NB4 (cell line): ENCODE measurements at places on chromosomes 7 and 10.

- DNase-seq, result peak; percentile 68
Observed at GRCh38 chr7:38321515-38321944, 48.1 kb upstream of the TARP start.

- no peak for DNase-seq
Observed at GRCh38 chr7:21902240-21902639, 43.5 kb downstream of the CDCA7L start.

- DNase-seq, result no peak
Observed at GRCh38 chr10:115093286-115093775, at the start of gene ATRNL1. ATRNL1 (plus strand) TSS chr10:115093365; CDS start chr10:115093751, 386 bp downstream.

- no peak for DNase-seq
Observed at GRCh38 chr10:69497611-69498390, 46.5 kb downstream of the TSPAN15 start.

GRCh38 chr7:139370943-139371313, 11.2 kb downstream of the LUC7L2 start:
- no peak for DNase-seq

GRCh38 chr10:72523932-72524396, 101.9 kb downstream of the MICU1 start:
- DNase-seq, result no peak

GRCh38 chr10:112429147-112429546, 17.6 kb downstream of the ZDHHC6 start:
- no peak for DNase-seq

DNA sequence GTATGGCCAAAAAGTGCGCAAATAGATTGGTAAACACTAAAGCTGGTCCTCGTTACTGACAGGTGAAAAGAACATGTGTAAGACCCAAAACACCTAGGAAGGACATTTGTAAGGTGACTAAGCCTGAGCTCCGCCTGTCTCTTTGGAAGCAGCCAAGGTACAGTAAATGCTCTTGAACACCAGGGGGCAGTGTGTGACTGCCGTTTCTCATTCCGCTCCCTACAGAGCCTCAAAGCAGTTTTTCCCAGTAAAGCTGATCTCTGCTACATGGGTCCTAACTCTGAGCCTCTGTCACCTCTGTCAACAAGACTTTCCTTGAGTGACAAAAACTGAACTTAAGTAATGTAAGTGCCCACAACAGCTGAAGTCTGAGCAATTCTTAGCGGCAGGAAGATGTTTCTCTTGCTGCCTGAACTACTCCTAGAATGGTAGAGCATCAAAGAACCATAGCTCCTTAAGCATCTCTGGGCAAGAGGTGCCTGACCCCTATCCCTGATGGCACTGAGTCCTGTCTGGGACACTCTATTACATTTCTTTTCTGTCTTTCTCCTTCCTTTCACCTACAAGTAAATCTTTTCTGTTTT, 238.0 kb upstream of the INHBA start:
- peak; percentile 83 for DNase-seq

GRCh38 chr7:51349820-51350545, 33.4 kb upstream of the COBL start:
- DNase-seq, result no peak

DNA sequence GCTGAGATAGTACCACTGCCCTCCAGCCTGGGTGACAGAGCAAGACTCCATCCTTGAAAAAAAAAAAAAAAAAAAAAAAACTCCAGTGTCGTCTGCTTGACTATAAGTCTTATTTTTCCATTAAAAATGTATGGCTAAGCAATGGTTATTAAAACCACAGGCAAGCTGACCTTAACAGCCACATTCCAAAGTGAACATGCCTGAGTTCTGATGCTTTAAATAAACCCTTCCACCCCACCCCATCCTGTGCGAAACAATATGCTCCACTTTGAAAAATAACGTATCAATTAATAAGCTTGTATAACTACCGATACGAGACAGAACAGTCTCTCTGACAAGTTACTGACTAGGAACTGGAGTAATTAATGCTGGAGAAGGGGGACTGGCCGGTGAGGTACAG, 63.7 kb downstream of the LARP4B start:
- no peak for DNase-seq

- DNase-seq, result no peak
Observed at GRCh38 chr7:105734233-105734632, 142.2 kb downstream of the ATXN7L1 start.

GRCh38 chr10:27188259-27188658, 33.1 kb downstream of the MASTL start:
- no peak for DNase-seq

- no peak for DNase-seq
Observed at GRCh38 chr7:43768201-43768886, 9.9 kb downstream of the BLVRA start.

DNA sequence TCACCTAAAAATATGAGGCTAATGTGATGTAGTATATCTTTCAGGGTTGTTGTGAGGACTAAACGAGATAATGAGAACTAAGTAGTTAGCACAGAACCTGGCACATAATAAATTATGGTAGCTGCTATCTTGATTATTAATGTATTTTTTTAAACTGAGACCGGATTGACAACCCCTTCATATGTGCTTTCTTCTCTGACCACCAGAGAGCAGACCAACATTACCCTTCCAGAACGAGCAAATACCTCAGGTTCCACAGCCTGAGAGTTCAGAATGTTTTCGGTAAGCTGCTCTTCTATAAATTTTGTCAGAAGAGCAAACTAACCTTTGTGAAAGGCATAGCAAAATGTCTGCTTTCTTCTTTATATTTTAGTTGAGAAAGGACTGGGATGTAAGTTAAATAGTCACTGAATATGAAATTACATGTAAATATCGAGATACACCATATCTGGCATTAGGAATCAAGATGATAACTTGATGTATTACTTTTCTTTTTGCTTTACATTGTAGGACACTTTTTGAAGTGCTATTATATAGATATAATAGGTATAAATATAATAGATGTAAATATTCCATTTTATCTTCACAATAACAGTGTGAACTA, 13.6 kb upstream of the BPGM start:
- peak; percentile 64 for DNase-seq

DNA sequence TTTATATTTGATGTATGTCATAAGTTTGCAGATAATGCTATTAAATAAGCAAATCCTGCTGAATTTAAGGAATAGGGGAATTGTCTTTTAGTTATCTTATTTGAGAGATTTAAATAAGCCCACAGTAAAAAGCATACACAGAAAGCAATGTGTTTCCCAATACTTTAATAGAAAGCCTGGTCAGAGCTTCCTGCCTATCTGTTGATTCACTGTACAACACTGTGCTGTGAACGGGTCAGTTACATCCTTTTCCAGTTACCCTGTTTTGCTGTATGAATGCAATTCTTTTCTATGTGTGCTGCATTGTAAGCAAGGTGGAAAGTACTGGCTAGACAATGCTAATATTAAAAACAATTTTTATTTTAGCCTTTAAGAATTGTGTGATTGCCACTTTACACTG, 81.2 kb downstream of the ANKRD7 start:
- peak; percentile 92 for DNase-seq

GRCh38 chr10:49700997-49701396, 21.5 kb downstream of the C10orf53 start:
- DNase-seq, result peak; percentile 18

- no peak for DNase-seq
Observed at GRCh38 chr7:138691178-138691577, 10.0 kb downstream of the SVOPL start.

- no peak for DNase-seq
Observed at GRCh38 chr10:48439031-48439430, 132.6 kb downstream of the MAPK8 start.

DNA sequence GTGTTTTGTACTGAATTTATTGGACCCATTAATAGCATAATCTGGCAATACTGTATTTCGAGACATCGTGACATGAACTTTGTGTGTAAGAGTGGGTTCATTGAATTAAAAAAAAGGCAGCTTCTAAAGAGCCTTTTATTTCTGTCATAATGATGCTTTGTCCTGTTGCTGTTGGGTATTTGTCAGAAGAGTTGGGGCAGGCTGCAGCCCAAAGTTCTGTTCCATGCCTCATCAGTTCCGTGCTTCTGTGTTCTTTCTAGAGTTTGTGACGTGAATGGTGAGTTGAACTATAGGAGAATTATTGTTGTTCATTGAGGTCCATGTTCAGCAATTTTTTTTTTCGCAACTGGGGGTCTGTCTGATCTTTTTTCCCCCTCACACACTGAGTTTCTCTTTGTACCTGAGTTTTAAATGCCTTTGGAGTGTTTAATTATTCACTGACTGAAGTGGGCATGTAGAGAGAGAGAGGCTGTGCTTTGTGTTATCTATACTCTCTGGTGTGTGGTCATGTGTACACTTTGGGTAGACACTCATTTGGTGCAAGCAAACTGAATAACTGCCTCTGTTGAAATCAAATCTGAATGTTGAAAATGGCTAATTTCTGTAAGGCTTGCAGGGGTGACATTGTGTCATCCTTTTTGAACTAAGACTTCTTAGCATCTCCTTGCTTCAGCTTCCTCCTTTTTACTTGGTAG, 69.8 kb downstream of the ADD3 start:
- peak; percentile 79 for DNase-seq

DNA sequence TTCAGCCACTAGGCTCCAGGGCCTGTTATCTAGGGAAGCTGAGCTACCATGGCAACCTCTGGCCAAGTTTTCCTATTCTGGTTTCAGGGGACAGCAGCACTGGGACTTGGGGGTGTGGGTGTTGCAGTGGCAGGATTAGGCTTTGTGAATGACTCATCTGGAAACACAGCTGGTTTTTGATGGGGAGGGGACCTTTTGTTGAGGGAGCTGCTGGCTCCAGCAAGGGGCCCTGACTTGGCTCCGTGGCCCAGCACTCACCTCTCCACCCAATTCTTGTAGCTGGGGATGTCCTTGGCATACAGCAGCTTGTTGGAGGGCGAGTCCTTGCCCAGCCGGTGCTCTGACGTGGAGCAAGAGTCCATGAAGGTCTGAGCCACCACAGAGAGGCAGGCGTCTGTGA, 435.9 kb downstream of the PLXNA4 start:
- DNase-seq, result no peak

- DNase-seq, result no peak
Observed at GRCh38 chr7:2803755-2804154, 40.4 kb downstream of the GNA12 start.

DNA sequence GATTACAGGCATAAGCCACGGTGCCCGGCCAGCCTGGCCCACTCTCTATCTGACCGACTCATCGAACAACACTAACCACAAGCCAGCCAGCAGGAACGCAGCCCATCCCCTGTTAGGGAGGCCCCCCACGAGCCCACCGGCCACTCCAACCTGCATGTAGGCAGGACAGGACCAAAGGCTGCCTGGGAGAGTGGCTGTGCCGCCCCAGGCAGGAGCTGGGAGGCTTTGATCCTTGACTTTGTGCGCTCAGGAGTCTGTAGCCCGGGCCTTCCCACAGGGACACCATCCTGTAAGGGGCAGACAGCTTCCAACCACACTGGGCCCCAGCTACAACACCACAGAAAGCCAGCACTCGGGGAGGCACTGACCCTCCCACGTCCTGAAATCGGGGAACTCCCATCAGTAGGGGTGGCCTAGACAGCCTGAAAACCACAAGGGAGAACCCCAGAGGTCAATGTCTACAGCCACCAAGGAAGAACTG, 29.4 kb downstream of the GRID1 start:
- DNase-seq, result peak; percentile 65

DNA sequence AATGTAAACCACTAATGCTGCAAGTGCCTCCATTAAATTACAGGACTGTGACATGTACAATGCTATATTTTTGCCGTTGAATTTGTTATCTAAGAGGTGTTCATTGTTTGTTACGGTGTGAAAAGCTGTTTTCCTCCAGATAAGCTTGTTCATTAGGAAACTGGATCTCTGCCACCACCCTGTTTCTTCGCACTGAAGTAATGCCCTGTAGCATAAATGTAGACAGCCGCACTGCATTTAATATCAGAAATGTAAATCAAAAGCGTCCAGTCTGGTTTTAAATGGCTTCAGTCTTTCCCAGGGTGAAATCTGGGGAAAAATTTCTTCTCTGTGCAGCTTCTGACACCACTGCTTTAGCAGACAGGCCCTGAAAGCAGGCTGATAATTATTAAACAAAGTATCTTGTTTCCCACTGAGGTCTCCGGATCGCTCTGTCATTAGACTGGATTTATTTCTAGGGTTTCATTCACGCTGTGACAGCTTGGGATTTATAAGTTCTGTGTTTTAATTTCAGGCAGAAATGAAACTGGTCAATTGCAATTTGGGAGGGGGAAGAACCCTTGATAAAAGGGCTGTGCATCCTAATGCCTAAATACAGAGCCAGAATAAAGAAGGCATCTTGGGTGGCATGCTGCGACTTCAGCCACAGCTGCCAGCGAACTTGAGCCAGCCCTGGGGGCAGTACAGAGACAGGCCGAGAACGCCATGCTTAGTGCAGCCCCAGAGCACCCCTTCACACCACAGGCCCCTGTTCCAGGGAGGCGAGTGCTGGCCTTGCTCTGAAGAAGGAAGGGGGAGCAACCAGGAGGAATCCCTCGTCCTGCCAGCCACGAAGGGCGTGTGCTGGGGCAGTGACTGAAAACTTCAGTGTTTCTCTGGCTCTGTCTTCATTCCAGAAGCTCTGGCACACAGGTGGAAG, 547.7 kb upstream of the GALNT17 start:
- DNase-seq, result no peak

DNA sequence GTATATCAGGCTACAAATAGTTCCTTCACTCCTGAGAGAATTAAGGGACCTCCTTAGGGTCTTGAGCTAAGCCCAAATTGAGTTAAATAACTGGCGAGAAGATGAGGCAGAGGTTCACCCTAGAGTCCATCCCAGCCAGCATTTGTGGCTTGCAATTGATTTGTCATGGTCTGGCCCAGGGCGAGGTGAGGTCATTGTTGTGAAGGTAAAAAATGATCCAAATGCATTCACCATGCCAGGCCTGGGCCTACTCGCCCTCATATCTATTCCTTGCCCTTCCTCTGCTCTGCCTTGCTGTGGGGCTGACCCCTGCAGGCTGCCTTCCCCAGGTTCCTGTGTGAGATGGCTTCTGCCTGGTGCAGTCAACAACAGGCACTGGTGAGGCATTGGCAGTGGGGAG, 207.2 kb downstream of the ZNF365 start:
- DNase-seq, result no peak

GRCh38 chr10:57657164-57657765, 610.4 kb downstream of the IPMK start:
- peak; percentile 69 for DNase-seq

DNA sequence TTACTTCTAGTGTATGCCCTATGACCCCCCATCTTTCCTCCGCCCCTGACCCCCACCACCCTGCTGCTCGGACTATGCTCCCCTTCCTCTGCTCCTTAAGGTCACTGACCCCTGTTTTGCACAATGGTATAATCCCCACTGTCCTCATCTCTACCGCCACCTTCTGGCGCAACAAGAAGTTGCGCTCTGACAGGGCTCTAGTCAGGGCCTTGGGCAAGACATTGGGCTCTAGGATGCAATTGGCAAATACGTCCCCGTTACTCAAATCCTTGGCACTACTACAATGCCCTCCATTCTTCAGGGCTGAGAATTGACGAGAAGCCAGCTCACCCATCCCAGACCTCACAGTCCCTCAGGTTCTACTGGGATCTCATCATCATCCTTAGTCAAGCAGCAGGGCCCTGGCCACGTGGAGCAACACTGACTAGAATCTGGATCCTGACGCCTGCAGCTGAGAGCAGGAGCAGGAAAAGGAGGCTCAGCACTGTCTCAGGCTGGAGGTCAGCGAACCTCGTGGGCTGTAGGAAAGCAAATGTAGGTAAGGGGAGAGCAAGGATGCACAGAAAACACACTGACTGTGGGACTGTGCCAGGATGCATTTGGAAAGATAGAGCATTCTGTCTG, 10.6 kb downstream of the LRIT2 start:
- DNase-seq, result peak; percentile 62

GRCh38 chr10:72639441-72639873, 13.6 kb upstream of the MICU1 start:
- no peak for DNase-seq
